ENCODE measurements at places on chromosomes 3 and 15.

DNA sequence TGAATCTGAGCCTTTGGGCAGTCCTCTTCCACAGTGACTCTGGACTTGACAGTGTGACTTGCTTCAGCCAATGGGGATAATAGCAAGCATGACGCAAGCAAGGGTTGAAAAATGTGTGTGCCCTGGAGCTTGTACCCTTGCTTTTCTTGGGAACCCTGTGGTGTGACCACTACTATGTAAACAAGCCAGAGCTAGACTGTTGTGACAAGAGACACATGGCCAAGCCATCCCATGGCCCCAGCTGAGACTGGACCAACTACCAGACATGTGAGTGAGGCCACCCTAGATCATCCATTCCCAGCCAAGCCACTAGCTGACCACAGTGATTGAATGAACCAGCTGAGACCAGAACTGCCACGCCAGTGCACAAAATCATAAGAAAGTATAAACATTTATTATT is 11.8 kb downstream of the MYO1E start:
- no peak for DNase-seq

- DNase-seq = no peak
Measured at GRCh38 chr15:63953524-63953923, 92.8 kb downstream of the DAPK2 start.

- no peak for DNase-seq
Measured at GRCh38 chr3:107117922-107118536, 259.2 kb upstream of the CCDC54 start.

DNA sequence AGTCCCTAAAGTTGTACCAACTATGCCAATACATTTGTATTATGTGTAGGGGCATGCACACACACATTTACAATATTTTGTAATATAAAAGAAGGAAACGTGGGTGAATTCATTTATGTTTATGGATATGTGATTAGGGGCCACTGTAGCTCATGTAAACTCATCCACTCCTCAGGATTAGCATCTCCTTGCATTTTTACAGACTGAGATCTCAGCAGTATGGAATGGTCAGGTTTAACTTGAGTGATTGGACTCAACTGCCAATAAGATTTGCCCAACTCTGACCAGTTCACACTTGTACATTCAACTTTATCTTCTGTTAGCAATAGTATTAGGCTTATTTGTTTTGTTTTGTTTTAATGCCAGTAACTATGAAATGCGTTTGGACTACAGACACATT is 36.5 kb downstream of the PSMD6 start:
- no peak for DNase-seq

DNA sequence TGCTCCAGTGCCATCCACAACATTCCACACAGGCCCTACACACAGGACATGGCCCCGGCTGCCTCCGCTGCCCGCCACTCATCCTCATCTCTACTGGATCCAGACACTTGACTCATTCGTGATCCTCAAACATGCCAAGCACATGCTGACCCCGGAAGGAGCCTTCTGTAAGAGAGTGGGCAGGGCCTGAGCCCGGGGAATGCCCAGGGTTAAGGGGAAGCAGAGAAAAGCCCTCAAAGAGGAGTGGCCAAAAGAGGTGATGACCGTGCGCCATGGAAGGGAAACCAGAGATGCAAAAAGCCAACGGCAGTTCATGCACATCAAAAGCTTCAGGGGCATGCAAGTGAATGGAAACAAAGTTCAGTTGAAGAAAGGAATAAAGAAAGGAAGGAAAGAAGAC is 46.1 kb downstream of the RFTN1 start:
- peak; percentile 27 for DNase-seq

DNA sequence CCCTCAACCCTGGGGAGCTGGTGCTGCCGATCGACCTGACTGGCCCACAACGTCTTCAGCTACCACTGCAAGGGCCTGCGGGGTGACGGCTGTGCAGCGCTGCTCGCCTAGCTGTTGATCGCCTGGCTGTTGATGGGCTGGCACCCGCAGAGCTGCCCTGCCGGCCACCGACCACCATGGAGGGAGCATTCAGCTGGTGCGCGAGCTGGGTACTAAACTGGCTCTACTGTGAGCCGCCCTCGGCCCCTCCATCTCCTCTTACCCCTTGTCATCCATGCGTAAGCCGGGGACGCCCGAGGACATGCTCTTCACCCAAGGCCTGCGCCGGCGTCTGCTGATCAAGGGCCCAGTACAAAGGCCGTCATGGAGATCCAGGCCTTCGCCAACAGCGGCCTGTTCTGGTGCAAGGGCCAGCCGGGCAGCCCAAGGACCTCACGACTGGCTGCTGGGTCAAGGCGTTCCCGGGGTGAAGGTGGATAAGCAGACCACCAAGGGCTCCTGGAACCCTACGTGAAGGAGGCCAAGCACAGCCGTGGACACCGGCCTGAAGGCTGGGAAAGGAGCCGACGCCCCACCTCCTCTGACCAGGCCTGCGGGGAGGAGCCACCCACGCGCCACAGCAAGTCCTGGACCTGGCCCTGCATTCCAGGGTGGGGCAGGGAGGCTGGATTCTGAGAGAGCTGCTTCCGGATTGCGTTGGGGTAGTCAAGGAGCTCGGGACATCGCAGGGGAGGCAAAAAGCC is 46.9 kb downstream of the SFMBT1 start:
- no peak for DNase-seq

DNA sequence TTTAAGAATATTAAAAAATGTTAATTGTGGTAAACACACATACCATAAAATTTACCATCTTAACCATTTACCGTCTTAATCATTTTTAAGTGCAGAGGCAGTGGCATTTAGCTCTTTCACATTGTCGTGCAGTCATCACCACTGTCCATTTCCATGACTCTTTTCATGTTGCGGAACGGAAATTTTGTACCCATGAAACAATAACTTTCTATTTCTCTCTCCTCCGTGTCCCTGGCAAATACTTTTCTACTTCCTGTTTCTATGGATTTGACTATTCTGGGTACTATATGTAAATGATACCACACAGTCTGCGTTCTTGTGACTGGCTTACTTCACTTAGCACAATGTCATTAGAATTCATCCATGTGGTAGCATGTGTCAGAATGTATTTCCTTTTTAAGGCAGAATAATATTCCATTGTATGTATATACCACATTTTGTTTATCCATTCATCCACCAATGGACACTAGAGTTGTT is 27.9 kb downstream of the AKAP13 start:
- DNase-seq = no peak

GRCh38 chr3:52367891-52368880 is 52.1 kb downstream of the DNAH1 start:
- no peak for DNase-seq

DNA sequence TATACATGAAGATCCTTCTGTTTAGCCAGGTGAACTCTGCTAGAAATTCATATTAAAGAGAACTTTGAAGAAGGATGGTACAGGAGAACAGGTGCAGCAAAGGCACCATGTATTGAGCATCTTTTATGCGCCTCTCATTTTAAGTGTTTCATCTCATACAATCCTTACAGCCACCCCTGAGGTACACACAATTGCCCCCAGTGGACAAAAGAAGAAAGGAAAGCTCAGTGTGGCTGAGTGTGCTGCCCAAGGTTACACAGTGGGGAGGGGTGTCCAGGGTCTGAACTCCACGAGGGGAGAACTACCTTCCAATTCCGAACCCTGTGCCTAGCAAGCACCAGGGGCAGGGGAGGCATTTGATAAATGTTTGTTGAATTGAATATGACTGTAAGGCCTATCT is 98.6 kb downstream of the MECOM start:
- no peak for DNase-seq

DNA sequence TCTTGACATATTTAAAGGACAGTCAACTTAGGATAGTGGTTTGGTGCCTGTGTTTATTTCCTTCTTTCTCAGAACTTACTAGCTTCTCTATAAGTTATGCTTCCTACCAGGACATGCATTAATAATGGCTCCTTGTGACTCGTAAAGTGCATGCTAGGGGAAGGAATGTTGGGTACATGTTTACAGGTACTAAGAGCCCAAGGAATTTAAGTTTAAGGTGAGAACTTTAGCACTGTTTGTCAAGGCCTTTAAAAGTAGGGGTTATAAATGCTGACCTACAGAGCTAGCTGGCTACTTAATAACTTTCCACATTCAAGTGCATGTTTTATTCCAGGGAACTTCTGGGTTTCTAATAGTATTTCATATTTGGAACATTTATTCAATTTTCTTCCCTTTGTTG is at the start of gene TMEM207:
Gene TMEM207 (minus strand): TSS at position 101 of the 400 bp plus-strand sequence. CDS start 92 bp downstream, at position 9.
- DNase-seq = no peak

GRCh38 chr3:111541391-111541790 is 606 bp upstream of the CD96 start:
- no peak for DNase-seq

DNA sequence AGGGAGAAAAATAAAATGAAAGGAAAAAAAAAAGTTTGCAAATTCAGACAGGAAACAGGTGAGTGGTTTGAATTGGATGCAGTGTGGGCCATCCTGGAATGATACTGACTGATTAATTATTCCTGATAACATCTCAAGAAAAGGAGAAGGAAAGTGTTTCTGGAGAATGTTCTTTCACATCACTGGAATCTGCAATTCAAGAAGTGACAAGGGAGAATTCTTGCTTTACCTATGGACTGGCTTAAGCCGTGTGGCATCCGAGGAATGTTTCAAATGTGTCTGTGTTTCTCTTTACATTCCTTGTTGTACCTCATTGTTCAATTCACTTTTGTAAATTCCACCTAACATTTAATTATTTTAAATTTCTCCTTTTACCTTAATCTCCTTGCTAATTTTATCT is 465.0 kb downstream of the EPHB1 start:
- DNase-seq = no peak

GRCh38 chr3:192986379-192986778 is 68.7 kb upstream of the MB21D2 start:
- no peak for DNase-seq

- no peak for DNase-seq
Measured at GRCh38 chr3:104646196-104646595, 720.5 kb upstream of the ALCAM start.

- DNase-seq = no peak
Measured at GRCh38 chr3:151875759-151876158, 2.3 kb downstream of the SUCNR1 start.

- no peak for DNase-seq
Measured at GRCh38 chr15:29037997-29038705, 152.4 kb downstream of the APBA2 start.

- no peak for DNase-seq
Measured at GRCh38 chr15:36529296-36530011, 50.0 kb upstream of the CDIN1 start.
